ENCODE measurements at places on chromosomes 7 and 10.

DNA sequence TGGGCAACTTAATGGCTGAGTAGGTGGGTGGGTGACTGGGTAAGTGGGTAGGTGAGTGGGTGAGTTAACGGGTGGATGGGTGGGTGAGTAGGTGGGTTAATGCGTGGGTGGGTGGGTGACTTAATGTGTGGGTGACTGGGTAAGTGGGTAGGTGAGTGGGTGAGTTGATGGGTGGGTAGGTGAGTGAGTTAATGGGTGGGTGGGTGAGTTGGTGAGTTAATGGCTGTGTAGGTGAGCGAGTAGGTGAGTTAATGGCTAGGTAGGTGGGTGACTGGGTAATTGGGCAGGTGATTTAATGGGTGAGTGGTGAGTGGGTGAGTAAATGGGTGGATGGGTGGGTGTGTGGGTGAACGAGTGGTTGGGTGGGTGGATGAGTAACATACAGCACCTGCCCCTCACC is 243.0 kb upstream of the MGMT start:
- DNase-seq = no peak

DNA sequence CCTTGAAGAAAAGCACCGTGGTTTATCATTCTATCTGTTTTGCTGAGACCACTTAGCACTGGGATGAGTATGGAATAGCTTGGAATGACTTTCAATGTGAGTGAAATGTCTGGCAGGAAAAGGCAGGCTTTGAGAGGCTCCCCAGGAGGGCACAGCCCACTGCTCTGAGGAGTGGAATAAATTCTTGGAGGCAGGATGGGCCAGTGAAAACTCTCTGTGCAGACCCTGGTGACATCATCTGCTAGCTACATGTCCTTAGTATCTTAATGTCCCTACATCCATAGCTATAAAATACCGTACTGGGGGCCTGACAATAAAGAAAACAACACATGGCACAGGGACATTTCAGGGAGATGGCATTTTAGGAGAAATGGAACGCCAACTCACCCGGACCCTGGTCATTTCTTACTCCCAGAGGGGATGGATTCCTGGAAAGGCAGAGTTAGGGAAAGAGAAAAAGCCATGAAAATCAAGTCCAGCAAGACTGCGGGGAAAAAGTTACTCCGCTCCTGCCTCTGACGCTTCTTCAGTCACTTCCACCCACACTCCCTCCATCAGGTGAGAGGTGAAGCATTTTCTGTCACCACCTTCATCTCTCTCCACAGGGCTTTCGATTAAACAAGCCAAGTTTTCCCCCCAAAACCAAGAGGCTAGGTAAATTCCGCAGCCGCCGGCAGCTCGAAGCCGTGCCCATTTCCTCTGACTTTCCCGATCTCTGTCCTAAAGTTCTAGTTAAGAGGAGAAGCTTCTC is 991 bp downstream of the ZNF239 start:
- DNase-seq = no peak

DNA sequence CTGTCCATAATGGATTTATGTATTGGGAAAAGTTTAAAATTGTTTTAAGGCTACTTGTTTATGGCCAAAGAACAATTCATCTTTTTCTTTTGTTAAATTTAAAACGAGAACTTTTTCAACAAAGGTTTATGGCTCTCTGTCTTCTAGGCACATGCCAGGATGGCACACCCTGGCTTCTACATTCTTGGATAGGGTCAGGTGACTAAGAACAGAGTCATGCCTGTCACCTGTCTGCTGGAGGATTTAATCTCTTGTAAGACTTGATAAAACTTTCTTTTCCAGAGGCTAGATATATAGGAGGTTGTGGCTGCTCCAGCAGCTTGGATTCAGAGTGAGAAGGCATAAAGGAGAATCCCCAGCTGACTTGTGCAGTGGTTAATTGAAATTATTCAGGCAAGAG is 915.4 kb downstream of the GATA3 start:
- DNase-seq = no peak

GRCh38 chr7:28999895-29000716 is 42.0 kb upstream of the TRIL start:
- DNase-seq = no peak

GRCh38 chr10:96949039-96949683 is 117.1 kb downstream of the LCOR start:
- DNase-seq = no peak

DNA sequence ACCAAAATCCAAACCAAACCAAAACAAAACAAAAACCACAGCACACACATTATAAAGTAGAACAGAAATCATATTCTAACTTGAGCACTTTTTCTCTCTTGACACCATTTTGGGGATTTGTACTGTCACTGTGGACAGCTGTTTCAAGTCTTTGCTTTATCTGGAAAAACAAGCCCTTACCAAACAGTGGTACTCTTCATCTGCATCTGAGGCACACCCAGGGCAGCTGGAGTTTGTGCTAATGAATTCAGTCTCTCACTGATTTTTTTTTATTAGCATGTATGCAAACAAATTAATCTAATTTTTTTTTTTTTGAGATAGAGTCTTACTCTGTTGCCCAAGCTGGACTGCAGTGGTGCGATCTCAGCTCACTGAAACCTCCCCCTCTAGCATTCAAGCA is 171.4 kb downstream of the RAPGEF5 start:
- no peak for DNase-seq

GRCh38 chr10:17744341-17744861 is 7.6 kb upstream of the TMEM236 start:
- DNase-seq = no peak

DNA sequence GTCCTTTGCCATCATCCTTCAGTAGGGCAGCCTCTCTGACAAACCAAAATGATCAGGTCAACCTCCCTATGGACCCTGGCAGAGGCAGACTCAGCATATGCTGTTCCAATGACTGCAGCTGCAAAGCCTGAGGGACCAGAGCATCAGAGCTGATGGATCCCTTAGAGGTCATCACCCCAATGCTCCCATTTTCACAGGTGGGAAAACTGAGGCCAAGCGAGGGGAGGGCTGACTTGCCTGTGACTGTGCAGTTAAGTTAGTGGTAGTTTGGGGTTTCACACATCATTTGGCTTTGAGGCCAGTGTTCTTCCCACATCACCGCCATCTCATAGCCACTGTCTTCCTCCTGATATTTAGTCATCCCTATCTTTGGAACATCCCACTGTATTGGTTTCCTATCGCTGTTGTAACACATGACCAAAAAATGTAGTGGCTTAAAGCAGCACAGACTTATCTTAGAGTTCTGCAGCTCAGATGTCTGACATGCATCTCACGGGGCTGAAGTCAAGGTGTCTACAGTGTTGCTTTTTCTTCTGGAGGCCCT is 69.3 kb upstream of the PDZD8 start:
- DNase-seq = no peak

GRCh38 chr7:94060752-94061151 is 56.6 kb upstream of the BET1 start:
- no peak for DNase-seq

- peak; percentile 37 for DNase-seq
Measured at GRCh38 chr10:96565774-96566173, 21.0 kb downstream of the TM9SF3 start.

GRCh38 chr7:45160417-45160881 is 2.9 kb downstream of the RAMP3 start:
- no peak for DNase-seq

GRCh38 chr7:42972699-42973500 is 40.7 kb downstream of the MRPL32 start:
- no peak for DNase-seq

GRCh38 chr10:33434933-33435332 is 100.5 kb upstream of the NRP1 start:
- DNase-seq = no peak

DNA sequence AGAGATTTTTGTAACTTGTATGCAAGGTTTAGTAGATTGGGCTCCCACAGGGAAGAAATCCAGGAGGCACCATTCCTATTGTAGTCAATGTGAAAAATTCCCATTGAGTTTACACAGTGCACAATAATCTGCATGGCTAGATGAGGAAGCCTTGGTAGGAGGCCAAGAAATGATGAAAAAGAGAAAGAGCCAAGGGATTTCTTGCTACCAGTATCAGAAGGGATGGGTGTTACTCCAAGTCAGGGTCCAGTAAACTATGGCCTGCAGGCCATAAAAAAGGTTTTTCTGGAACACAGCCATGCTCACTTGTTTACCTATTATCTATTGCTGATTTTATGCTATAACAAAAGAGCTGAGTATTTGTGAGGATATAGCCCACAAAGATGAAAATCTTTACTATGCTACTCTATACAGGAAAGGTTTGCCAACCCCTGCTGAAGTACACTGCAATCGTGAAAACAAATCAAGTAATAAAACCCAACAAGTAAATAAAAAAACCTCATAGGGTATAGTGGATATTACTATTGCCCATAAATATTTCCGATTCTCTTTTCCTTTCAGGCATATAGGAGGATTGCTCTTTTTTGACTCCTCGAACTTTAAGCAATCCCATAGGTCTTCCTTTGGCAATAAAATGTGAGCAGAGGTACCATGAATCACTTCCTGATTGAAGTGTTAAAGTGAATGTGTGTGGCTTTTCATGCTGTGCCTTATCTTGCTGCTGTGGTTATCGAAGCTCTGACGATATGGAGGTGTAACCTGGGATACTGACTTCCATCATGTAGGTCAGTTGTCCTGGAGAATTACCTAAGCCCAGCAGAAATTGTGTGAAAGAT is 256.3 kb upstream of the MAGI2 start:
- DNase-seq = no peak

- DNase-seq = no peak
Measured at GRCh38 chr10:52378124-52378523, 64.0 kb downstream of the DKK1 start.

GRCh38 chr10:59585046-59585700 is 124.5 kb downstream of the SLC16A9 start:
- no peak for DNase-seq

GRCh38 chr7:139726485-139726869 is 51.3 kb downstream of the HIPK2 start:
- no peak for DNase-seq

GRCh38 chr7:155729847-155730246 is 82.4 kb downstream of the SHH start:
- no peak for DNase-seq

GRCh38 chr7:128886391-128887168 is 23.9 kb downstream of the ATP6V1F start:
- DNase-seq = no peak

GRCh38 chr10:77955136-77955535 is 28.6 kb upstream of the DLG5 start:
- no peak for DNase-seq

- DNase-seq = no peak
Measured at GRCh38 chr7:158022601-158023000, 565.0 kb downstream of the PTPRN2 start.

DNA sequence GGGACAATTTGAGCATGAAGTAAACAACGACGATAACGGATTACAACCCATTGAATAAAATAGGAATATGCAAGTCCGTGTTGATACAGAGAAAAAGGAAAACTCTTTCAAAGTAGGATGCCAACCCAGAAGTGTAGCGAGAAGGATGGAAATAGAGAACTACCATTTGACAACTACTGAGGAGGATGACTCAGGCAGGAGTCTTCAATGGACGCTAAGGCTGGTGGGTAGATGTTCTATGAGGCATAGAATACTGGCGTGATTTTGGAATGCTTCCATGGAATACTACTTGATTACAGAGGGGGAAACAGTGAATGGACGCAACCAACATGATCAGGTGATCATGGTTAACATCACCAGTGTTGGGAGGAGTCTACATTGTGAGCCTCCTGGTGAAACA is 828 bp upstream of the CFAP70 start:
- DNase-seq = no peak

DNA sequence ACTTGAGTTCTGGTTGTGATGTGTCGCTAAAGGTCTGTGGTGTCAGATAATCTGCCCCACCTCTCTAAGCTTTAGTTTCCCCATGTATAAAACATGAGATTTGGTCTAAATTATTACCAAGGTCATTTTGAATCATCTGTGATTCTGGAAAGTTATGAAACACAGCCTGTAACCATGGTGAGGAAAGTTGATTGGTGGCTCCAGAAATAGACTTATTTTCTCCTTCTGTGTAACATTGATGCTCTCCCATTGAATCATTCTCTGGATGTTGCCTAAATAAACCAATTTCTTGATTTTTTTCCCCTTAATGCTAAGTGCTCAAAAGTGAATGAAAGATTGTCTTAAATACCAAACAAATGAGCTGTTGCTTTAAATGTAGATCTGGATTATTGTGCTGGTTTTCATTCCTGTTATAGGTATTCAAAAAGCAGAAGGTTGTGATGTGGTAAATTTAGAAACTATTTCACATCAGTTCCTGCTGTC is 30.0 kb upstream of the PCGF5 start:
- DNase-seq = no peak

- no peak for DNase-seq
Measured at GRCh38 chr10:62681211-62681940, 123.1 kb upstream of the ADO start.

DNA sequence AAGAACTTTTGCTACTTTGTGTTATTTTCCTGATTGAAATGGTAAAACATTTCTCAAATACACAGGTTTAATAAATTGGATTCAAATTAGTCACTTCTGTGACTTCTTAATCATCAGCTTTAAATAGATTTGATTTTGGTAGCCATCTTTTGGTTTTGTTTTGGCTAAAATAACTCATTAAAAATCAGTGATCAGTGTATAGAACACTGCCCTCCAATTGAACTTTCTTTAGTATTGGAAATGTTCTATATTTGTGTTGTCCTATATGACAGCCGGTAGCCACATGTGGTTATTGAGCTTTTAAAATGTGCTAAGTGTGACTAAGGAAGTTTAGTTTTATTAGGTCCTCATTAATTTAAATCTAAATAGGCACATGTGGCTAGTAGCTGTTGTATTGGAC is 50.4 kb downstream of the GLCCI1 start:
- DNase-seq = no peak

DNA sequence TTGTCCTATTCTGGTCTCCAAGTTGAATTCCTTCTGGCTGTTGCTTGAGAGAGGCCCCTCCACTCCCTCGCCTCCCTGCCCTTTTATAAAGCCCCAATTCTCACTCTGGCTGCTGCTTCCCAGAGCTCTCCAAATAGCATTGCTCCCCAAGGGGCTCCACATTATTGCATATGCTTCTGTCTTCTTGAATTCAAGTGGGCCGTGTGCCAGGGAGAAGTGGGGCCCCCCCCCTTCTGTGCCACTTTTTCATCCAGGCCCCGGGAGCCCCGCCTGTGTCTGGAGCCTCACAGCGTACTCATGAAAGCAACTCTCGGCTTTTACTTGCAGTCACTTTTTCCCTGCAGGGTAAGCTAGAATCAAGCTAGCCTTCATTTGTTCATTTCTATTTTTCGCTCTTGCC is 265.1 kb downstream of the CCSER2 start:
- no peak for DNase-seq

DNA sequence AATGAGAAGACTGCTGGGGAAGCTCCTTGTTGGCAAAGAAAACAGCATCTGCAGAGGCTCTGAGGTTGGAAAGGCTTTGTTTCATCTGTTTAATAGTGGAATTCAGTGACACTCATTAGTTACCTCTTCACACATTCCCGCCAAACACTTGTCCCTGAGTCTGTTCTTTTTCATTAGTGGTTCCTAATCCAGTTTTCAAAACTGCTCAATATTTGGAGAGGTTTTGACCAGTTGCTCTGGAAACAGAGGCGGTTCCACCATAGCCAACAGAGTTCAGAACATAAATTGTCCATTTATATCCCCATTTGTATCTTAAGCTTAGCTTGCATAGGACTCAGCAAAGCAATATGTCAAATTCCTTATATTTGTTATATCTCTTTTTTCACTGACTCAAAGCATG is 754.6 kb downstream of the AUTS2 start:
- no peak for DNase-seq

GRCh38 chr10:51001587-51001986 is 72.7 kb upstream of the PRKG1 start:
- peak; percentile 5 for DNase-seq

All from hematopoietic multipotent progenitor cell treated with erythropoietin and hydrocortisone succinate and interleukin-3 and kit ligand, for 15 days (in vitro differentiated cells).